ENCODE measurements at places on chromosomes 4 and X.

DNA sequence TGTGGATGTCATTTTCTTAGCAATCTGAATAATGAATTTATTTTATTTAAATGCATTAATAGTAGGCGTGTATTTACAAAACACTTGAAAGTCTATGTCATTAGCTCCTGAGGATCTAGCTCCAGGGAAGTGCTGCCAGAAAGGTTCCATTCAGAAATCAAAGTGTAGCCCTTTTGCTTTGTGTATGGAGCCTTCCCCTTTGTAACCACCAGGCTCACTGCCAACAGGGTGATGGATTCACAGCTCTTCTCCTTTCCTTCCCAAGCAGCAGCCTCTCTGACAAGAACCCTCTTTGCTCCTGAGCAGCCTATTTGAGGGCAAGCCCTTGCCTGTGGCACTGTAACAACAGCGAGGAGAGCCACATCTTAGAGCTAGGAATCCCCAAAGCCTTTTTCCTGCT lies 286.0 kb upstream of the RASGEF1B start:
- no peak for DNase-seq

DNA sequence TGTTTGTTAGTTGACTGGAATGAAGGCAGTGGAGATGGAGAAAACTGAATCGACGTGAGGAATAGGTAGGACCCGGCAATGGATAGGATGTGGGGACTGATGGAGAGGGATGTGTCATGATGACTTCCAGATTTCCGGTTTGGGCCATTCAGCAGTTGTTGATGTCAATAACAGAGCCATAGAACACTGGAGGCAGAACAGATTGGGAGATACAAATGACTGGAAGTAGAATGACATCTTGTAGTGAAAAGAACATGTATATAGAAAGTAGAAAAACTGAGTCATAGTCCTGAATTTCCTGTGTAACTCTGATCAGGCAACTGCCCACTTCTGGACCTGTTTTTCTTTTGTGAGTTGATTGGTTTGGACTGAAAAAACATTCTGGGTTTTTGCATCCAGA lies 24.5 kb downstream of the CETN2 start:
- DNase-seq, result no peak

DNA sequence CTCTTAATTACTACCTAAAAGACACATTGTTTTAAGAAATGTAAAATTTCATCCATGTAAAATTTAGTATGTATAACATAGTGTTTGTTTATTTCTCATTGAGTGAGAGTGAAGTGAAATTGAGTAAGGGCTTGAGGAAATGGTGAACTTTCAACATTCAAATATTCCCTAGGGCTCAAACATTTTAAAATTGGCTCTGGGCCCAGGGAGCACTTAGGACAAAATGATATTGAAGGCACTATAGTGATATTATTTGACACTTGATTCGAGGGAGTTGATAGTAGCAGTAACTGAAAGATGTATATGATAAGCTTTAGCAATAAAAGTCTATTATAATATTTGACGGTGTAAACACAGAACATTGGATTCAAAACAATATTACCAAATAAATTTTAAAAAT lies 1244.0 kb upstream of the TENM3 start:
- DNase-seq, result no peak

GRCh38 chr4:45346816-45347435 lies 620.6 kb upstream of the GNPDA2 start:
- no peak for DNase-seq

DNA sequence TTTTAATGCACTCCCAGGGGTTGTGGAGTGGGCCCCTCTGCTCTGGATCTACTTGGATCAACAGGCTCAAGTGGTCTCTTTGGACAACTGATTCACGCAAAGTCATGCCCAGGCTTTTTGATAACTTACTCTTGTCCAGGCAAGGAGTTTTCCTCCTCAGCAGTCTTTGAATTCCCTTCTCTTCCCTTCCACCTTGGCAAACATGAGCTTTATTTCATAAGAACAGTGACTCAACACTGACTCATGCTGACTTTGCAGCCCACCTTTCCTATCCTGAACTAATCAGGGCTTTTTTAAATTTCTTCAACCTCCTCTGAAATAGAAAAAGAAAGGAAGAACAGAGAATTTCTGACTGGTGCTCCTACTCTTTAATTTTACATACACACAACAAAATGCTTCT lies 132.1 kb upstream of the LDB2 start:
- DNase-seq, result no peak

GRCh38 chr4:86033171-86033570 lies 326.7 kb downstream of the MAPK10 start:
- DNase-seq, result no peak

DNA sequence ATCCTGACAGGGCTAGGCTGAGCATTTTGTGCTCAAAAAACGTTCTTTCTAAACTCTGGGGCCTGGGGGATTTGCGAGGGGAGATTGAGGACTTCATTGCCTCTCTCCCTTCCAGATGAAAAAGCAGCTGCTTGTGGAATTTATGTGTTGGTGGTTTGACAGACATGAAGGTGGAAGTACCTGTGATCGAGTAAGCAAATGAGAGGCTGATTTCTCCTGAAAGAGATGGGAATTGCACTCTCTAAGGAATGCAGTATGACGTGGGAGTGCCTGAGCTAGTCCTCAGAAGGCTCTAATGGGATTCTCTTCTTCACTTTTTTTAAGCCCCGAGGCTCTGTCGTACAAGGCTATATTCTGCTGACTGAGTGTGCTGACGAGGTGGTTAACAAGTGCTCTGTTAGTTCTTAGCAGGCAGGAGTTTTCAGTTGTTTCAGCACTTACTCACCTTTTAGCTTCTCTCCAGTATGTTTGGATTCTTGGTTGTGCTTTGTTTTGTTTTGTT lies 426.8 kb upstream of the CNKSR2 start:
- no peak for DNase-seq

GRCh38 chr4:181264893-181265292 lies 978.3 kb upstream of the TENM3 start:
- DNase-seq, result no peak

- no peak for DNase-seq
These were observed 650.7 kb downstream of the IL1RAPL1 start for GRCh38 chrX:29237972-29238371.

- DNase-seq, result no peak
These were observed 40.4 kb downstream of the CPEB2 start for GRCh38 chr4:15042529-15043167.

GRCh38 chr4:138110815-138111214 lies 131.3 kb downstream of the SLC7A11 start:
- no peak for DNase-seq

DNA sequence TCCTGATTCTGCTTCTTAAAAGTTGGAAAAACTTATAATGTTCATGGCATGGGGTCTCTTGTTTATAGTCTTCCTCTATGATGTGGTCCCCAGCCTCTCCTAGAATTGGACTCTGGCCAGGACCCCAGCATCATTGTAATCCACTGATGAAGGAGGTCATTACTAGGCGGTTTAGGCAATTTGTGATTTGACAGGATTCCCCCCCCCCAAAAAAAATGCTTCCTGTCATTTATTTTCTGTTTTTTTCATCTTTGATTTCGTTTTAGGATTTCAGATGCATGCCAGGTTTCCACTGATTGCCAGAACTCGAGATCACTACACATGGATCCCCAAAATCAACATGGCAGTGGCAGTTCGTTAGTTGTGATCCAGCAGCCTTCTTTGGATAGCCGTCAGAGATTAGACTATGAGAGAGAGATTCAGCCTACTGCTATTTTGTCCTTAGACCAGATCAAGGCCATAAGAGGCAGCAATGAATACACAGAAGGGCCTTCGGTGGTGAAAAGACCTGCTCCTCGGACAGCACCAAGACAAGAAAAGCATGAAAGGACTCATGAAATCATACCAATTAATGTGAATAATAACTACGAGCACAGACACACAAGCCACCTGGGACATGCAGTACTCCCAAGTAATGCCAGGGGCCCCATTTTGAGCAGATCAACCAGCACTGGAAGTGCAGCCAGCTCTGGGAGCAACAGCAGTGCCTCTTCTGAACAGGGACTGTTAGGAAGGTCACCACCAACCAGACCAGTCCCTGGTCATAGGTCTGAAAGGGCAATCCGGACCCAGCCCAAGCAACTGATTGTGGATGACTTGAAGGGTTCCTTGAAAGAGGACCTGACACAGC lies 4.9 kb downstream of the SPRY1 start:
- no peak for DNase-seq

DNA sequence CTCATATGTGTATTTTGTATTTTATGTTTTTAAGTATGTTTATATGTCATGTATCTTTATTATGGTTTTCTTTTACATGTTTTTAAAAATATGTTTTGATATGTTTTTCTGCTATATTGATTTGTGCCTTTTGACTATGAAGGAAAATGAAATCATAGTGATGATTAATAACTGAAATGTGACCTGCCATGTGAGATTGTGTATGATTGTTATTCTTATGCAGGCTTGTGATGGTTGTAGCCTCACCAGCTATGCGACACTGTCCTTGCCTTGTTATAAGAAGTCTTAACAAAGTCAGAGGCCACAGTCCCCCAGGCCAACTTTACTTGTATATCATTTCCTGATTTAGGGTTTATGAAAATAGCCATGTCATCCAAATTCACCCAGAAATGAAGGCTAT lies 83.2 kb downstream of the TMEM131L start:
- DNase-seq, result no peak

DNA sequence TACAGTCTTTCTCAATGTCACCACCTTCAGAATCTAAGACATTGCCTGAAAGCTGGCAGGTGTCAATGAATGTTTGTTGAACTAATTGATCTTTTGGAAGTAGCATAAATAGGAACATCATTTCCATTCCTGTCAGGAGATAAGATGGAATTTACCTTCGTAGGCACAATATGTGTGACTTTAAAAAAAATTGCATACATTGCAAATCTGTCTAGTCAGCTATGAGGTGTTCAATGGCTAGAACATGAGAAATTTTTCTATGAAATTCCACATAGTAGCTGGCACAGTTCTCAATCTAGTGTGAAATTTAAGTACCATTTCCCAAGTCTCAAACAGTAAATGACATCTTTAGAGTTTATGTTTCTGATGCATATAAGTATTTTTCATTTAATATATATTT lies 10.3 kb downstream of the PAGE2 start:
- no peak for DNase-seq

DNA sequence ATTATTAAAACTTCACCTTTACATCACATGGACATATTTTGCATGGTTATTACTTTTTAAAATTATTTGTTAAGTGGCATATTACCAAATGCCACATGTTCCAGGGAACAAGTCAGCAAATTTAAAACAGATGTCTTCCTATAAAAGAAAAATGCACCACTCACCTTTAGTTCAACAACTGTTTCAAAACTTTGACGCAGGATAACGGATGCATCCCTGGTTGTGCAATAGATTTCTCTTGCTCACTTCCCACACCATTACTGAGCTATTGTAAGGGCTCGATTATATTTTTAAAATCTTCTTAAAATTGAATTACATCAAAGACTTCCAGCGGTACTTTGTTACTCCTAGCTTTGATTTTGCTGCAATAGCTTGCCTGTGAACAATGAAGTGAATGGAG lies 93.0 kb upstream of the ARHGAP24 start:
- no peak for DNase-seq

GRCh38 chr4:168153596-168154440 lies 61.5 kb downstream of the ANXA10 start:
- peak; percentile 13 for DNase-seq

DNA sequence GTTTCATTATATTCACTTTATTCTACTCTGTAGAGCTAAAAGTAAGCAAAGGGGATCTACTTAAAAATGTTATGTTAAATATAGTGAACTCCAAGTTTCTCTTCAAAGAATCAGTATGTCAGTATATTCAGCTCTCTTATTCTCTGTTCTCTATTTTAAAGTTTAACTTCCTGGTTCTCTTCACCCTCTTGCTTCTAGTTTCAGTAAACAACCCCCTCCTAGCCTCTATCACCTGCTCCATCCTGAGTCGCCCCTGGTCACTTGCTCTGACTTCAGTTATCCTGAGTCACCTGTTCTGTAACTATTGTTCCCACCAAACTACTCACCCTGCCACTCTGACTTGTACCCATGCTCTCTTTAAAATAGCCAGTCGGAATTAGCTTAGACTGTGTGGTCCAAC lies 180.9 kb upstream of the AADAT start:
- no peak for DNase-seq

- DNase-seq, result no peak
These were observed 236.1 kb upstream of the LDB2 start for GRCh38 chr4:17134565-17134964.

DNA sequence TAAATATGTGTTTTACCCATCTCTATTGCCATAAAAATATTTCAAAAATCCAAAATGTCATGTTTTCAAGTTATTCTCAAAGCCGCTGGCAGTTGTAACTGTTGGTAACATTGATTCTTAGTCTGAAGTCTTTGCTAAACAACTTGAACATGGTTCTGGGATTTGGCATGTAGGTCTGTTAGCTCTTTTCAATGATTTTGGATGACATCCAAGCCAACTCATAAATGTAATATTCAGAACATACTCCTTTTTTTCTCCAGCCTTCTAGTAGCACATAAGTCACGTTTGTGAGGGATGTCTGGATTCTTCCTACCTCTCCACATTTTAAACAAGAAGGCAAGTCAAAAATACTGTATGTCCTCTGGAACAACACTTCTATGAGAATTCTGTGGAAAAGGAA lies 305.3 kb downstream of the PRR32 start:
- no peak for DNase-seq

- DNase-seq, result no peak
These were observed 171.9 kb downstream of the TRAM1L1 start for GRCh38 chr4:116913451-116913850.

GRCh38 chrX:153549231-153549630 lies 31.8 kb downstream of the ATP2B3 start:
- no peak for DNase-seq

- DNase-seq, result no peak
These were observed 41.6 kb upstream of the HMX1 start for GRCh38 chr4:8913121-8913857.

DNA sequence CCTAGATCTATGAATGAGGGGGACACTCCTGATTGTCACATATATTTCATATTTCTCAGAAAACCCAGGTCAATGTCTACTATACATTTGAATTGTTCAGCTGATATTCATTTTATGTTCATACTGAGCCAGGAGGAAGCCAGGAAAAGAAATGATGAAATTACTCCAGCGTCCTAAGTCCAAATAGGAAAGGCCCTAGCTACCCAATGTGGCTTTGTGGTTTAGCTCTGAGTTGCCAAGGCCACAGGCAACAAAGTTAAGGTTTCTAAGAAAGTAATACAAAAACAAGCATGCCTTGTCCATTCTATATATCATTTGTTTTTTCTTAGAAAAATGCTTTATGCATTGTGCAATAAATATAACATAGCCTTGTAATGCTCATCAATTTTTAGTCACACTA lies 4.5 kb upstream of the CSN2 start:
- no peak for DNase-seq

DNA sequence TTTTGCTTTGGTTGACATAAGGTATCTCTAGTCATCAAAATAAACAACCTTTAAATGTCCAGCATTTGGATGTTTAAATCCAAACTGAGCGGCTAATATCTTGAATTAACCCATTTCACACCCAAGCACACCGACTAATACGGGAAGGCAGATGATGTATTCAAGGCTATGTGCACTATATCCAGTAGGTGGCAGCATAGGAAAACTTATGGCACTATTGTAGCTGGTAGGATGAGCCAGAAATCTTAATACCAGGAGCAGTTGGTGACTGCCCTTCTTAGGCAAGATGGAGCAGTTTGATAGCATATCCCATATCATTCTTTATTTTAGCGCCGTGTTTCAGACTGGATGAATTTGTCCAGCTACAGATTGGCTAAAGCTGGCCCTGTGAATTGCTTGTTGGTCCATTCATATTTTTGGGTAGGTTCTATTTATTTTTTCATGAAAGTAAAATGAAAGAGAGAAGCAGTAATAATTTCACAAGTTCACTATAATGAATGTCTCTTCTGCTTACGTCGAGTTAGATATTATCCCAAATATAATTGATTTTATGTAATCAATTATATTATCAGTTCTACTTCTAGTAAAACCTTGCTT lies 24.4 kb downstream of the UCHL1 start:
- DNase-seq, result no peak
